ENCODE measurements at places on chromosomes 7 and 10.

- no peak for DNase-seq
These were observed 16.1 kb downstream of the BRAT1 start for GRCh38 chr7:2539031-2539911.

DNA sequence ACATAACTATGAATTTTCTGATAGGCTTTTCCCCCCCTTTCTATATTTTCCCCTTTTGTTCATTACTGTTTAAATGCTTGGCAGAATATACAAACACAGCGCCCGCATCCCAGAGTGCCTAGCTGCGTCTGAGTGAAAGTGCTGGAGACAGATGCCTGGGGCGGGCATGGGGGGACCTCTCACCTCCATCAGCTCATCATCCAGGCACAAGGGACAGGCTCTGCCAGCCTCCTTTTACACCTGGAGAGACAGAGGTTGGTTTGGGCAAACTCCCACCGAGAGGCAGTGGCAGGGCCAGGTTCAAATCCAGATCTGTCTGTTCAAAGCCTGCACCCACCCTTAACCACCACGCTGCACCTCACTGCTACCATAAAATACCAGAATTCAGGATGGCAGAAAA lies 104.5 kb downstream of the FAM53B start:
- no peak for DNase-seq

GRCh38 chr10:114632869-114633715 lies 25.0 kb downstream of the ABLIM1 start:
- DNase-seq: peak; percentile 80

- no peak for DNase-seq
These were observed 719.8 kb downstream of the INHBA start for GRCh38 chr7:40983111-40983510.

- no peak for DNase-seq
These were observed 12.2 kb downstream of the FOXP2 start for GRCh38 chr7:114426824-114427223.

DNA sequence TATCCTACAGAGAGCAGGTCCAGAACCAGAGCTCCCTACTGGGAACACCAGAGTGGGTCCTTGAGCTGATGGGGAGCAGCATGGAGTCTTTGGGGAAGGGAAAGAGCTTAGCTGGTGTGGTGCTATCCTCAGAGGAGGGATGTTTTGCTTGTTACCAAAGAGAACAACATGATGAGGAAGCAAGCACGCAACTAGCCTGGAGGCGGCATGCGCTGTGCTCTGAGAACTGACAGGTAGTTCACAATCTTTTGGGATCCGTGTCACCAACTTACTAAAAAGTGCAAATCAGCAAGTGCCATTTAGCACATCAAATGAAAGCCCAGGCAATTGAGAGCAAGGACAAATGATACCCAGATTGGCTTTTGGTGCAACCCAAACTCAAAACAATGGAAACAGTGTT lies 257.9 kb downstream of the DPP6 start:
- no peak for DNase-seq

DNA sequence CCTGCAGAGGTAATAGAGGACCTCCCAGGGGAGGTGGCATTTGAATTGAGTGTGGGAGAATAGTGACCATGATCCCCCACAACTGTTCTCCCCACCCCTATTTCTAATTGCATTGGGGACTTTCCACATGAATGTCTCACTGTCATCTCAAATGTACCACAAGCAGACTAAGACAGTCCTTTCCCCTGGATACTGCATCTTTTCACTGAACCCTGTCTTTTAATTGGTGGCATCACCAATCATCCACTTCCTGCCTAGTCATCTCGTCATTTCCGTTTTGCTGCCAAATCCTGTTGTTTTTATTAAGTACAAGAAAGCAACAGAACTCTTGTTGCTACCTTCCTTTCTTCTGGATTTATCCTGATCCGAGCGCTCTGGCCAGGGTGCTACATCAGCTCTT lies 120.3 kb downstream of the NRP1 start:
- DNase-seq: no peak

GRCh38 chr7:72159911-72160310 lies 252.2 kb downstream of the CALN1 start:
- DNase-seq: no peak

- DNase-seq: peak; percentile 6
These were observed 67.5 kb upstream of the SORCS1 start for GRCh38 chr10:107232013-107232412.

DNA sequence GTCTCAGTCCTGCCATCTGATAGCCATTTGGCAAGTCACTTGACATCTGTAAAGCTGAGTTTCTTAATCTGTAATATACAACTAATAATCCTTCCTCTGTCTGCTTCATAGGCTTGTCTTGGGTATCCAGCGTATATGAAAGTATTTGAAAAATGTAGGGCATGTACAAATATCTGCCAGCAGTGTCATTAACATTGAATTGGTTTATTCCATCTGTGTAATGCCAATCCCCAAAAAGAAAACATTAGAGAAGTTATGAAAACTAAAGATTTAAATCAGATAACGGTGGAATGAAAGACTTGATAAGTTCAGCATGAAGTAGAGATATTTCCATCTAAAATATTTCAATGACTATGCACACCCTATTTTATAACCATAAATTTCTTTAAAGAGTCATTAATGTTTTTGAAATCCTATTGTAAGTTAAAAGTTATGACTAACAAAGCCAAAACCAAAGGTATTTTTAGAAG lies 9.8 kb upstream of the RTKN2 start:
- peak; percentile 15 for DNase-seq

DNA sequence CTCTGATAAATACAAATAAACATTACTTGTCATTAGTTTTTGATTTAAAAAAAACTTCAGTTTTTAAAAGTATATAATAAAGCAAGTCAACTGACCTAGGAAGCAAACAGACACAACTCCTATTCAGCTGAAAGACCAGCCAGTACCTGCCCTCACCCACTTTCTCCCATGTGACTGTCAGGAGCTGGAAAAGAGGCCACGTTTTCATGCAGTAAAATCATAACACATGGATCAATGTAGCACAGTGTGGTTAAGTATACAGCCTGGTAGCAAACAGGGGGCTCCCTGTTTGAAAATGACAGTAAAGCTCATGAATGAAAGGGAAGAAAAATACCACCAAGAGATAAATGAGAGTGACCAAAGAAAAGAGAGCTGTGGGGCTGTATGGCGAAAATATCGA lies 21.6 kb downstream of the KIN start:
- DNase-seq: no peak

DNA sequence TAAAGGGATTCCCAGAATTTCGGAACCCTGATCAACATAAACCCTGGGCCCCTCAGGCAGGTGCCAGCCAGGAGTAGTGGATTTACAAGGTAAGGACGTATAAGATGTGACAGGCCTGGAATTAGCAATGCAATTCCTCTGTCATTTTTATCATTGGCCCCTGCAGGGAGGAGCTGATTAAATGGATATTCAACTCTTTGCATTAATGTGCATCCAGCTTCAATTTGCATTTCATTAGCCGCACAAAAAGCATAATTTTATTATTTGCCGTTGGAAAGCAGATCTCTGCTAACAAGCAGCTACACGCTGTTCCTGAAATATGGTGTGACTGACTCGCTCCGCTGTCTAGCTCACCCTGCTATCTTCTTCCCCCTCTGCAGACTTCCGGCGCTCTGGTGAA lies 195.8 kb downstream of the RPS24 start:
- DNase-seq: no peak

- no peak for DNase-seq
These were observed 120.1 kb downstream of the ARHGAP12 start for GRCh38 chr10:31808258-31809218.

- DNase-seq: no peak
These were observed 103.8 kb downstream of the NKX6-2 start for GRCh38 chr10:132681858-132682755.

DNA sequence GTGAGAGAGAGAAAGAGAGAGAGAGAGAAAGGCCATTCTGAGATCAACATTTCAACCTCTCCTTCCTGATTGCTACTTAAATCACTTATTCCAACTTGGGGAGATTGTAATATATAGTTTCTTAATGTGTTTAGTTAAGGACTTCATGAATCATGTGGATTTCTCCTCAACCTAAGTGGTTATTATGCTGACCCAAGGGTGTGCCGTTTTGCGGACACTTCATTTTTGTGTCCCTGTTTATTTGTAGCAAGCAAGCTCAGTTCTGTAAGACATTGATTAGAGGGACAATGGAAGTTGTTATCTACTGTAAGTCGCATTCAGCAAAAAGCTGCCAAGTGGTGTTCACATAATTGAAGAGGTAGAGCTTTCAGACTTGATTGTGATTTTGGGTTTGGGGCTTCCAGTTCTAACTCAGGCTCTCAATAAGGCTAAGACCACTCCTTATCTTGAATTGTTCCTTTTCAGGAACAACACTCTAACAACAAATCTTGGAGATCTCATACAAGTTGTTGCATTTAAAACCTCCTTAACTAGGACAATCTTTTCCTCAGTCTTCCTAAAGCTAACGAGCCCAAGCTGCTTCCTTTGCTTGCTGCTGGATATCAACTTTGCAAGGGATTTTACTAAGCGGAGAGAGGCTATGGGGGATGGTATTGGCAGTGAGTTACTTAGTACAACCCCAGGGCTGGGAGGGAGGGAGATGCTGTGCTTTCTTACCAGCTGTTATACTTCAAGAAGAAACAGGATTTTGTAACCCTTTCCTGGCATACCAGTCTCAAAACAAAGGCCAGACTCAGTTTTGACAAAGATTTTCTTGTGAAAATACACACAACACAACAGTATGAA lies 19.8 kb upstream of the COL1A2 start:
- DNase-seq: peak; percentile 37

DNA sequence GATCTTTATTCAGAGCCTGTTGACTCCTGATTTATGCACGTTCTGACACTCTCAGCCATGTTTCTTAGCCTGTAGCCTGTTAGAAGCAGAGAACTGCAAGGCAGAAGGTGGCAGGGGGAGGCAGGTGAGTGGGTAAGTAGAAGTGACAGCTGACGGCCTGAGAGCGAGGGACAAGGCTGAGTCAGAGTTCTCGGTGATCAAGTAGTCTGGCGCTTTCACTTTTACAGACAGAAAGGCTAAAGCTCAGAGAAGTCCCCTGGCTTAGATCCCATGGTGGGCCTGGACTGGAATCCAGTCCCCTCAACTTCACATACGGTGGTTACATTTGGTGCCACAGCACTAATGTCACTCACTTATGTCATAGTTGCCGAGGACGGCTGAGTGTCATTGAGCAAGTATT lies 139.0 kb downstream of the TACC2 start:
- DNase-seq: no peak

DNA sequence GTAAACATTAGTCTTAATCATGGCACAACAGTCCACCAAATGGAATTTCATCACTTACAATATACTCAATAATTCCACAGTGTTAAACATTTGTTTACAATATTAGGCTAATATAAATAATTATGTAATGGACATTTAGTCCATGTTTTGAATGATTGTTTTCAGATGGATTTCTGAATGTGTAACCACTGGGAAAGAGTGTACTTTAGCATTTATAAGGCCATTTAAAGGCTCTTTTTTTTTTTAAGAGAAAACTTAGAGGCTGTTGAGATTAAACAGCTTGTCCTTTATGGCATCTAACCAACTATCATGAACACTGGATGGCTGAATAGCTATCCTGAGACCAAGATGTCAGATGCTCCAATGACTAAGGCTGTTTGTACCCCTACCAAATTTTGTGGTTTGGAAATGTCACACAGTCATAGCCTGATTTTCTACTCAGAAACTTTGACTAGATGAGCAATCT lies 248.3 kb upstream of the GLI3 start:
- DNase-seq: no peak

DNA sequence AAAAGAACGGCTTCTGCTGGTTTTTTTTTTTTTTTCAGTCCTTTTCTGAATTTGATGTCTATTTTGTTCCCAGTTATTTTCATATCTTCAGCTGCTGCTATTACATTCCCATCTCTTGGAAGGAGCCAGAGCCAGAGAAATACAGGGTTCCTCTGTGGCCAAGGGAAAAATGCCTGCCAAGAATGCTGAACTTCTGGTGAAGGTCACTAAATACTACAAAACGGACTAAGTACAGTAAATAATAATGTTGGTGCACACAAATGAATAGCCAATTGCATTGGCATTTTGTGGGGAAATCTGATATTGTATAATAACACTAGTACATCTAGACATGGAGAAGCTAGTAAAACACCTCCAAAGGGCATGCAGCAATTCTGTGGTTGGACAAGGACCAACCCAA lies 56.3 kb upstream of the ZEB1 start:
- DNase-seq: no peak

DNA sequence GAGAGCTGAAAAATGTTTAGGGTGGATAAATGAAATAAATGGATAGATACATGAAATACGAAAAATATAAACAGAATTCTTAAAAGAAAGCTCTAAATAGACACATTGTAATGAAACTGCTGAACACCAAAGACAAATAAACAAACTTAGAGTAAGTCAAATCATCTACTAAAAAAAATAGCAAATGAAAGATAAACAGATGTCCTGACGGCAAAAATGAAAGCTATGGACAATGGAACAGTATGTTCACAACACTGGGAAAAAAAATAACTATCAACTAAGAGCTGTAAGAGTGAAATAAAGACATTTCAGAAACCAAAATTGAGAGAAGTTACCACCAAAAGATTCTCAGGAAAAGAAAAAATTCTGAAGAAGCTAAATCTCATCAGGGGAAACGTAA lies 106.1 kb downstream of the SGMS1 start:
- no peak for DNase-seq

GRCh38 chr10:75547391-75548298 lies 116.2 kb downstream of the LRMDA start:
- DNase-seq: peak; percentile 76

Data from HS-5 (cell line).